ENCODE measurements at places on chromosomes 11 and 22.

- DNase-seq = no peak
These were observed 564.2 kb upstream of the KIRREL3 start for GRCh38 chr11:127564810-127565209.

- DNase-seq = no peak
These were observed 35.9 kb downstream of the SHISAL1 start for GRCh38 chr22:44276706-44277356.

GRCh38 chr22:37089434-37089833 is 20.1 kb downstream of the TMPRSS6 start:
- DNase-seq = no peak

DNA sequence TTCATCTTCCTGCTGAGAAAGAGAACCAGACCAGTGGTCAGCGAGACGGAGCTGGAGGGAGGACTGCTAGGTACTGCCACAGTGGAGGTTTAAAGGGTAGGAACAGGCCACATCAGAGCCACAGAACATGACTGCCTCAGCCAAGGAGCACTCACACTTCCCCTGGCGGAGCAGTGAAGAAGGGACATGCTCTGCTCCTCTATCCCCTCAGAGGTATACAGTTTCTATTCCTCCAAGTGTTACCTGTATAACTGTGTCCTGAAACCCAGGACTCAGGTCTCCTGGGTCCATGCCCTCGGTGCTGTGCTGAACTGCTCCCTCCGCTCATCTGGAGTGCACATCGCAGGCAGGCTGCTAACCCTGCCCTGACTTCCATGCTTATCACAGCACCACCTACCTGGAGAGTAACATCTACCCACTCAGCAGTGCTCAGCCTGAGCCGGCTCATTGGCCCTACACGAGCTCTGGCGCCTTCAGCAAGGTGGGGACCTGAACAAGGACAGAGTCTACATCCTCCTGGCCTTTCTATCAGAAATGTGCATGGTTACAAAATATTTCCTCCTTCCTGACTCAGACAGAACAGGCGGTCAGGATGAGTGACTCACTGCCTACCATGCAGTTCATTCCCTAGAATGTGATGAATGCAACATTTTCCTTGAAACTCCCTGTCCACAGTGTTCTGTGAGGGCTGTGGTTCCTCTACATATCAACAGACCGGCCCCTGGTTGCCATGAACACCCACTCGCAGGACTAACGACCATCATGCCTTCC is 52.9 kb downstream of the C11orf58 start:
- no peak for DNase-seq

GRCh38 chr11:93548679-93549319 is 5.6 kb upstream of the SMCO4 start:
- no peak for DNase-seq

DNA sequence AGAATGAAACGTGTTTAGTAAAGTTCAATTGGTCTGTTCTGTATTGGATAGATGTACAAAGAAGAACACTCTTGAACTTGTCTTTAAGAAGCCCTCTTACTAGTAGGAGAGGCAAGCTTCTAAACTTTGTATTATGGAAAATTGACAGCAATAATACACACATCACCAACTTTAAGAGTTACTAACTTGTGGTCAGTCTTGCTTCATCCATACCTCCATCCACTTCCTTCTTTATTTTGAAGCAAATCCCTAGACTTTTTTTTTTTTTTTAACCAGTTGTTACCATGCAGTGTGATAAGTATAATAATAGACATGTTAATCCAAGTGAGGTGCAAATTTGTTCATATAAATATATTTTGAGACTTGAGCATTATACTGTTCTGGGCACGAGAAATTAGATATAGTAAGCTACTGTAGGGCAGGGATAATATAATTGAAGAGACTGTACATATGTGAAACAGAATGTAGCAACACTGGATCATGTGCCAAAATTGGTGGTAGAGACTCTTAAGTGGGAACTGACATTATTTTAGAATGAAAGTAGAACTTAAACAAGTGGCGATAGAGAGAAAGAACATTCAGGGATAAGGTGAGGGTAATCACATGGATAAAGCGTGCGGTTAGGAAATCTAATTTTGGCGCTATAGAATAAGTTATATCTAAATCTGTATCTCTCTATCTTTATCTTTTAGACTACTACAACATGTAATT is 6.5 kb downstream of the FAR1 start:
- no peak for DNase-seq

DNA sequence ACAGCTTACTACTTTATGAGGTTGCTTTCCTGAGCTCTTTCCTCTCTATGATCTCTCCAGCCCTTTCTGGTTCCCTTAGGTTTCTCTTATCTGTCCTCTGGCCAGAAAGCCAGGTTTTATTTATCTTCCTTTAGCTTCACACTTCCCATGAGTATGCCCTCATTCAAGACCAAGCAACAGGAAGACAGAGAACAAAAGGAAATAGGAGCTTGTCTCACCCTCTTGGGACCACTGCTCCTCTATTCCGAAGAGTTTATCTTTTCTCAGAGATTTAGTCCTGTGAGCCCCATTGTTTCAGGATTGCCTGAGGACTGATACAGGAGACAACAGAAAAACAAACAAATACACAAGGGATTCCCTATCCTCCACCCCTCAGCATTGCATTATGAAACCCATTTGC is 62.4 kb upstream of the CCDC179 start:
- no peak for DNase-seq

DNA sequence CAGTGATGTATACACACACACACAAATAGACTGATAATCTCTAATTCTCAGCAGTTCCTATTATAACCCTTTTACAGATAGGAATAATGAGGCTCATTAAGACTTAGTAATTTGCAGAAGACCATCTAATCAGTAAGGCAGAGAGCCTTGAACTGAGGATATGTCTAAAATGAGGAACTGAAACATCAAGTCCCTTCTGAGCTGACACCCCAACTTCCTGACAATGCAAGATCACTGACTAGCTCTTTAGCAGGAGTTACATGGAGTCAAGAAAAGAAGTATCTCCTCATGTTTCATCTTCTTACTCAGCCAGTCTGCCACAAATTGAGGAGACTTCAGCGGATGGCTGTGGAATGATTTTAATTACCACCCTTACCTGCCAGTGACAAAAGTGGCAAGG is 193.0 kb downstream of the MSANTD4 start:
- no peak for DNase-seq

GRCh38 chr22:32576553-32577253 is 102.1 kb downstream of the FBXO7 start:
- DNase-seq = no peak

GRCh38 chr11:43071338-43071737 is 240.5 kb upstream of the API5 start:
- DNase-seq = no peak

DNA sequence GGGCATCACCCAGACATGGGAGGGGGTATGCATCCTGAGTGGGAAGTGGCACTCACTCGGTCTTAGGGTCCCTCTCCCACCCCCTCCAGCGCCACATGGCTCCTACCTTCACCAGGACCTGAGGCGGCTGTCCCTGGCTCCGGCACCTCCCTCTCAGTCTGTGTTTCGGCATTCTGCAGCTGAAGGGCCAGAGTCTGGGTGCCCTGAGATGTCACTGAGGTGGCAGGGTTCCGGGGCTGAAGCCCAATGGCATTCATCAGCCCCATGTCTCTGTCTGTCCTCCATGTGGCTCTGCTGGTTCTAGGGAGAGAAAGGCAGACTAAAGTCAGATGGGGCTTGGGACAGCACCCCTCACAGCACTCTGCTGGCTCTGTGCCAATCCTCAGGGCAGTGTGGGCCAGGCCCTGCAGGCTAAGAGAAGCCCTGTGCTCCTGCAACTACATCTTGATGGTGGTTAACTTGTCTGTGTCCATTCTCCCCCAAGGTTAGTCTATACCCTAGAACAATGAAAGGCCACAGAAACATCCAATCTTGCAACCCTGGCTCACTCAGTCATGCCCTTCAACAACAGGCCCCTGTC is 16.9 kb upstream of the CHRM4 start:
- no peak for DNase-seq

- no peak for DNase-seq
These were observed 58.2 kb upstream of the EED start for GRCh38 chr11:86186386-86186785.

GRCh38 chr22:41481131-41481830 is 12.4 kb downstream of the ACO2 start:
- no peak for DNase-seq

DNA sequence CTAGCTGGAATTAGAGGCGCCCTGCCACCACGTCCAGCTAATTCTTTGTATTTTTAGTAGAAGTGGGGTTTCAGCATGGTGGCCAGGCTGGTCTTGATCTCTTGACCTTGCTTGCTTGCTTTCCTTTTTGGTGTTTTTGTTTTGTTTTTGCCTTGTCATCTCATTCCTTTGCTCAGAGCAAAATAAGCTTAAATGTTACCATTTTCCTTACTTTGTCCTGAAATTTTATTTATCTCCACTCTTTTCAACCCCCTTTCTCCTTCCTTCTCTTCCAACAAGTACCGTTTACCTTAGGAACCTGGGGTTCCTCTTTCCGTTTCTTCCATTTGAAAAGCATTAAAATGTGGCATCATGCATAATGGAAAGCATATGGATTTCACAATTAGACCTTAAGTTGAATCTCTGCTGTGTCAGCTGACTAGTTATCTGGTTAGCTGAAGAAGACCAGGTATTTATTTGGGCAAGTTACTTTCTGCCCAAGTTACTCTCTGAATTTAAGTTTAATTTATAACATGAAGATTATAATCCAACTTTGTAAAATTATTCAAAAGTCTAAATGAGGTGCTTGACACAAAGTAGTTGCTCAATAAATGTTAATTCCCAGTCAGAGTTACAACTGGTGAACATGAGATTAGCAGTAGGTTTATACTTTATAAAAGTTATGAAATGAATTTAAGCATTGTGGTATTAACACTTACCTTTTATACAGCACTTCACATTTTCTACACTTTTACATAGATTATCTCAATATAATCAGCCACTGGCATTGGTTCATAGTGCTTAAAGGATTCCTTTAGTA is 69.7 kb downstream of the PRMT3 start:
- no peak for DNase-seq

- no peak for DNase-seq
These were observed 91.5 kb downstream of the GGTLC2 start for GRCh38 chr22:22735695-22736611.

GRCh38 chr22:49786976-49787706 is 40.5 kb downstream of the BRD1 start:
- DNase-seq = no peak

DNA sequence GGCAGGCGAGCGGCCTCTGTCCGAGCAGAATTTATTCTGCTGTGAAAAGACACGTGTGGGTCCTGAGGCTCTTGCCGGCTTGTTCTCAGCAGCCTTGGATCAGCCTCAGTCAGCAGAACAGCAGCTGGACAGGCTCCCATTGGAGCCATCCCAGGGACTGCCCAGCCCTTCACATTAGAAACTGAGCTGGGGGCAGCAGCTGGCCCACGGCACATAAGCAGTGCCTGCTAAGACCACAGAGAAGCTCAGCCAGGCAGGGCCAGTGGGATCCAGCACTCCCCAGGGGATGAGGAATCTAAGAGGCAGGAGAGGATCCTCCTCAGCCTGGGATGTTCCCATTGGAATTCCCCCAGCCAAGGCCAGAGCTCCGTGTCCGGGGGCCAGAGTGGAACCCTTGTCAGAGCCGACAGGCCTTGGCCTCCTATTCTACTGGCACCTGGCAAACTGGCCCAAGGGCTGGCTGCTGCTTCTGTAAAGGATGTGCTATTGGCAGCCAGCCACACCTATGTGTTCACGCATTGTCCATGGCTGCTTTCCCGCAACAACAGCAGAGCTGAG is 18.2 kb downstream of the RTN4R start:
- DNase-seq = no peak

DNA sequence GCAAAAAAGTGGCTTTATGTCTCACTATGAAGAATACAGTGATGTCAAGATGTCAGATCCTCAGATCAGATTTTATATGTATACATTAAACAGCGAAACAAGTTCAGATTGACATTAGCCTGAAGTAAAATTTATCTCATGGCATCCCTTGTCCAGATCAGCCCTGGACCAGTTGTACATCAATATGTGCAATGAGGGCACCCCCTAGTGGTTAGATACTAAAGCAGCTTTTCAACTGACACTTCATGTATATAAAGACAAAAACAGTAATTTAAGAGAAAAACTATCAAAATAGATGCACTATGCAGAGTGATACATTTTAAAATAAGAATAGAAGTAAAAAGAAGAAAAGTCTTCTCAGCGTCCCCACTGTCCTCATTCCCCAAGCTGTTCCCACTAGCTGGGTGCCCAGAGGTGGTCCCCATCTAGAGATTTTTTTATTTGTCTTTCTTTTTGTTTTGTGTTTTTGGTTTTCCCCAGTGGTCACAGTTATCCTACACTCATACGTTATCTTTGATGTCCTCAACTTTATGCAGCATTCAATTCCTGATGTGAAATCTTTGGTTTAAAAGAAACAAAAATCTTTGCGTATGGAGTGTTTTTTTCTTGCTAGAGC is 2193.4 kb upstream of the RAG2 start:
- no peak for DNase-seq

- no peak for DNase-seq
These were observed 98.9 kb downstream of the TRIM29 start for GRCh38 chr11:120039039-120039438.

- no peak for DNase-seq
These were observed 2.9 kb upstream of the SLC6A5 start for GRCh38 chr11:20596205-20597153.

GRCh38 chr11:80173371-80174136 is 732.7 kb upstream of the TENM4 start:
- no peak for DNase-seq

DNA sequence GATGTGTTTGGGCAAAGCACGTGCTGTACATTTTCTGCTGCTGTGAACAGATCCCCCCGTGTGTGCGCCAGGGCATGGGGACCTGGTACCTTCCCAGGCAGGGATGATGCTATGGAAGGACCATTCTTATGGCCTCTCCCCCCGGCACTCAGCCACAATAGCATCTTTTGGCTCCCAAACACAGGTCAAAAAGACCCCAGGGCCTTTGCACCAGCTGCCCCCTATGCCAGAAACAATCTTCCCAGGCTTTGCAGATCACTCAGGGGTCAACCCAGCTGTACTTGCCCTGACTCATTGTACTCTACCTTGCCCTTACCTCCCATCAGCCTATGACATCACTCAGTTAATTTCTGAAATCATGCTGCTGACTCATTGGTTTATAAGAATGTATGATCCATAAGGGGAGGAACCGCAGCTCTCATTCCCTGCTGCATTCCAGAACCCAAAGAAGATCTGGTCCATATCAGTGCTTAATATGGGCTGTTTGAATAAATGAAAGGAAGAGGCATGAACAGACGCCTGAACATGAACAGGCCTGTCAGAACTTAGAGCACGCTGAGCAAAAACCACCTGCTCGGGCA is 100.7 kb downstream of the CELSR1 start:
- DNase-seq = no peak

DNA sequence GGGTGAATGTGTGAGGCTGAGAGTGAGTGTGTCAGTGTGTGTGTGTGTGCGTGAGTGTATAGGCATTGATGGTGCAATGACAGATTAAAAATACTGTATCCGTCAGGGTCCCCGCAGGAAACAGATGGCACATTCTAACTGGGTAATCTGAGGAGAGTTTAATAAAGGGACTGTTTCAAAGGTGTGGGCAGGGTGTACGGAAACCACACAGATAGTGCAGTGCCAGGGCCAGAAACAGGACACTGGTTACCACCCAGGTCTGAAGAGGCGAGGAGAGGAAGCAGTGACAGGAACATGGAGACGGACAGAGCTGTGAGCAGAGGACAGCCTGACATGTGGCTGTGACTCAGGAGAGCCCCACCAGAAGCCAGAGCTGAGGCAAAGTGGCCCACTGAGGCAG is 16.5 kb downstream of the P2RX3 start:
- DNase-seq = no peak

- no peak for DNase-seq
These were observed 192.7 kb downstream of the NAV2 start for GRCh38 chr11:19905280-19905853.

All from stimulated activated naive CD4-positive, alpha-beta T cell treated with Interleukin-2 at 50 U/mL for 16 hours (primary cell).